NCI-H226 (cell line): ENCODE measurements at places on chromosomes 16 and 17.
A peak's percentile ranks its signal among the peaks of the same experiment; 100 is the strongest.

- DNase-seq: no peak
These were observed 1.1 kb downstream of the PARN start for GRCh38 chr16:14628806-14629611.

DNA sequence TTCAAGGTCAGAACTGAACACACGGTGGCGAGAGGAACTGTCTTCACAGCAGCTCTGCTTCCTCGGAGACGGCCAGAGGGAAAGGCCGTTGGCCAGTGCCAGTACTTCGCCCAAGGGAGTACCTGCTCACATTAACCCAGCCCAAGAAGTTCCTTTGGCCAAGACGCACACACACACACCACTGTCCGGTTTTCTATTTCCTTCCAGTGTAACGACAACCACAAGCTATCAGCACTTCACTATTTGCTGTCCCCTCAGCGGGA is 744 bp upstream of the GGNBP2 start:
- DNase-seq: peak; percentile 23

DNA sequence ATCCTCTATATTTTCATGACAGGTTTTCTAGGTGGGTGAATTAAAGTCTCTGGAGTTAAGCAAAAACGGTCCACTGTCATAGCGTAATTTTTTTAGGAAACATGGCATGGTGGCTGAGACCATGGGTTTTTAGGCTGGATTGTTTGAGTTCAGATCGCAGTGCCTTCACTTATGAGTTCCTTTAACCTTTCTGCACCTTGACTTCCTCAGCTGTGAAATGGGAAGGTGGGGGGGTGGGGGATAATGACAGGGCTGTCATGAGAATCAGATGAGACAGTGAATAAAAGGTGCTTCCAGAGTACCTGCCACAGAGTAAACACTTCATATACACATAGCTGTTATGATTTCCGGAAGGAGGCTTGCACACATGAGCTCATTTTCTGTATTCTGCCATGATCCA is 11.8 kb downstream of the PRCD start:
- DNase-seq: no peak

GRCh38 chr17:75922963-75923874 is 17.6 kb downstream of the FBF1 start:
- no peak for DNase-seq

DNA sequence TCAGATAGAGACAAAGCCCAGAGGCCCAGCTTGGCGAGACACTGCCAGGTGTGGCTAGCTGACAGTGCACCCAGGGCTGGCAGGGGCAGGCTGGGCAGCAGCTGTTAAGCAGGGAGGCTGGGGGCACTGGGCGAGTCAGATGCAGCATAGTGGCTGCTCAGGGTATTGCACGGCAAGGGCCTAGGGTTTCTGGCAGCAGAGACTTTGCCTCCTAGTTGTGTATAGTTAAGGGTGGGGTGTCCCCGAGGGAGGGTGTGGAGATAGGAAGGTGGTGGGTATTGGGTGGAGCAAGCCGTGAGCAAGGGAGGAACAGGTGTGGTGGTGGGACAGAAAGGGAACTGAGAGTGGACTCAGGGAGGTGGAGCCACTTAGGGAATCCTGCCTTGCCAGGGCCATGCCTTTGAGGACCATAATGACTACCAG is 66.0 kb downstream of the SMPD3 start:
- no peak for DNase-seq

- DNase-seq: no peak
These were observed 292.5 kb downstream of the SOX9 start for GRCh38 chr17:72413077-72414031.

DNA sequence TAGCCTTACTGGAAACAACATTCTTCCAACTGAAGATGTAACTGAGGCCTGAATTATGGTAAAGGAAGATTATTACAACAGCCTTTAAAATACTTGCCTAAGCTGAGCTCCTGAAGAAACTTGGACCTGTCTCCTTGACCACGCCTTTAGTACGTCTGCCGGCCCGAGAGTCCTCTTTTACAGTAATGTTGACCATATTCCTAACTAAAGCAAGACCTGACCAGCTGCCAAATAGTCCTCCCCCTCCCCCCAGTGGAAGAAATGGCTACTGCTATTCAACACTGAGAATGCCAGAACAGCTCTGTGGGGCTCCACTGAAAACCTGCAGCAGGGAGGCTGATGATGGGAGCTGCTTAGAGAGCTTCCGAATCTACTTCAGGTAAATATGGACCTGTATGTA is 12.6 kb upstream of the FOXJ1 start:
- no peak for DNase-seq

DNA sequence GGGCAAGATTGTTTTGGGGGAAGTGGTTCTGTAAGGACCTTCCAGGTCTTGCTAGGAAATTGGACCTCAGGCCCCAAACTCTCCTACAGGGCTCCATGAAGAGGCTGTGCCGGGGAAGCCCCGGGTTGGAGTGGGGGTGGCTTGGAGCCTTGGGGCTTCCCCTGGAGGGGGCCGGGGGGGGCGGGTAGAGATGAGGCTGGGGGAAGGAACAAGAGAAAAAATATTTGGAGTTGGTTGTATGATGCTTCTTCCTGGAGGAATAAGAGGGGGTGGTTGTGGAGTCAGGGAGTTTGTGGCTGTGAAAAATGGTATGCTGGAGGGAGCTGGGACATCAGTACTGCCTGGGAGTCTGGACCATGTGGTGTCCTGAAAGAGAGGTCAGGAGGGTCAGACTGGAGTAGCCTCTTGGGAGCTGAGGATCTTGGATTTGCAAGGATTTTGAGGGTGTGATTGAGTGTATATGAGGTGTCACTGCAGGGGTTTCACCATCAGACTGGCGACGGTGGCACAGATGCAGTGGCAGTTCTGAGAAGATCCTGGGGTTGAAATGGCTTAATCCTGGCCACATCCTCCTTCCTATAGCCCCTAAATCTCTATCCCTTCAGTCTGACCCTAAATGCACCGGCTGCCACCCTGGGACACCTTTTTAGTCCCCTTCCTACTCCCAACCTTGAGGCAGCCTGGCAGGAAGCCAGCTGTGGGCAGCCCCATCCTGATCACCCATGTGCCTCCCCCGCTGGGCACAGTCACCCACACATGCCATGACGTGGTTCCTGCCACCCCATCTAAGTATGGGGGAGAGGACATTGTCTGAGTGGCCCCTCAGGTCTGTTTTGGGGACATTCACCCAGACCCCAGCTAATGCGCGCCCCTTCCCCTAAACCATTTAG is 10.9 kb downstream of the RARA start:
- DNase-seq: no peak

GRCh38 chr16:88973007-88973410 is 4.0 kb downstream of the CBFA2T3 start:
- no peak for DNase-seq

DNA sequence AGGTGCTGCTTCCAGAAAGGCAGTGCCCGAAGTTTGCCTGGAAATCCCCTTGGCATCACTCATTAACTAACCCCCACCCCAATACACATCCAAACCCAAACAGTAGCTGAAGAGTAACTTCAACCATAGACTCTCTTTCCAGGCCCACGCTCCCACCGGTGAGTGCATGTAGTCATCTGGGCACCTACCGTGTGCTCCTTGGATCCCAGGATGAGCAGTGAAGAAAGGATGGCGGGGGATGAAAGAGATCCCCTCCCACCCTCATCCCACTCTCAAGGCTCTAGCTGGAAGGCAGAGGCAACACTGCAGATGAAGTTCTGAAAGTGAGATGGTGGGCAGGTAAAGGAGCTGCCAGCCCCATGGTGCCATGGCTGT is 305.0 kb downstream of the SOX9 start:
- no peak for DNase-seq

DNA sequence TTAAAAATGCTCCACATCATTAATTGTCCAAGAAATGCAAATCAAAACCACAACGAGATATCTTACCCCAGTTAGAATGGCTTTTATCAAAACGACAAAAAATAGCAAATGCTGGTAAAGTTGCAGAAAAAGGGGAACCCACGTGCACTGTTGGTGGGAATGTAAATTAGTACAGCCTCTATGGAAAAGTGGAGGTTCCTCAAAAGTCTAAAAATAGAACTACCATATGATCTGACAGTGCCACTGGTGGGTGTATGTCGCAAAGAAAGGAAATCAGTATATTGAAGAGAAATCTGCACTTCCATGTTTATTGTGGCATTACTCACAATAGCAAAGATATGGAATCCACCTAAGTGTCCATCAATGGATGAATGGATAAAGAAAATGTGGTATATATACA is 38.2 kb upstream of the ZFHX3 start:
- DNase-seq: no peak

- peak; percentile 63 for DNase-seq
These were observed 30.6 kb downstream of the RPTOR start for GRCh38 chr17:80575057-80575875.

GRCh38 chr17:2975469-2975958 is 87.9 kb downstream of the OR1D5 start:
- no peak for DNase-seq

GRCh38 chr17:74513987-74514631 is 17.2 kb downstream of the CD300LB start:
- DNase-seq: no peak

DNA sequence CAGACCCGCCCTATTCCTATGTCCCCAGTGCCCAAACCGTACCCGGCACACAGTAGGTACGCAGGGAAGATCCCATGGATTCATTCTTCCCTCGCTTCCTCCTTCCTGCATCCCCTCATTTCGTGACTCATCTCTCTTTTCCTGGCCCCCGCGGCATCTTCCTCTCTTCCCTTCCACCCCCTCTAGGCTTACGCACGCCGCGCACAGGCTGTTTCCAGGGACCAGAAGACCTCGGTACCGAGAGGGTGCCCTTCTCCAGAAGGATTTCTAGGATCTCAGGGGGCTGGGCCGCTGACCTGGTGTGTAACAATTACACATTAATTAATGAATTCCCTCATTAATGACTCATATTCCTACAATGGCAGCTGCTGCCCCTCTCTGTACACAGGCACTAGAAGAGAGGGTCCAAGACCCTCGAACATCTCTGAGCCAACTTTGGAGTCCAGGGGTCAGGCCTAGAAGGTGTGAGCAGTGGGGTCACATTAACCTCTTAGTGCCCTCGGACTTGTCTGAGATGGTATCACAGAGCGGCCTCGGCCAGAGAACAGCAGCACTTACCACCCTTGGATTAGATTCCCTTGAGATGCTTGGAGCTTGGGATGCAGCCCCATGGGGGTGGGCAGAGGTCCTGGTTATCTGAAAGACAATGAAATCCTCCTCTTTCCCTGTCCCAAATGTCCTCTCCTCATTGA is 16.8 kb upstream of the PLLP start:
- no peak for DNase-seq

GRCh38 chr17:50221266-50221863 is 19.9 kb upstream of the COL1A1 start:
- DNase-seq: peak; percentile 76

DNA sequence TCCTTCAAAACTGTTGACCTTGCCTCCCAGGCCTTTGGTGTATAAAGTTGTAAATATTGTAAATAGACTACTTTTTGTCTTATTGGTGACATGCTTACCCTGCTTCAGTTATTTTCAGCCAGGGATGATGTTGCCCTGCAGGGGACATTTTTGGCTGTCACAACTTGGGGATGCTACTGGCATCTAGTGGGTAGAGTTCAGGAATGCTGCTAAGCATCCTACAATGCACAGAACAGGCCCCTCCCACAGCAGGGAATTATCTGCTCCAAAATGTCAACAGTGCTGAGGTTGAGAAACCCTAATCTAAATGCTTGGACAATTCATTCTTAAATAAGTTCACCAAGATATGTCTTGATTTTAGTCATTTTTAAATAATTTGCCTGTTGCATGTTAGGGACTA is 459.8 kb downstream of the PMP22 start:
- no peak for DNase-seq

DNA sequence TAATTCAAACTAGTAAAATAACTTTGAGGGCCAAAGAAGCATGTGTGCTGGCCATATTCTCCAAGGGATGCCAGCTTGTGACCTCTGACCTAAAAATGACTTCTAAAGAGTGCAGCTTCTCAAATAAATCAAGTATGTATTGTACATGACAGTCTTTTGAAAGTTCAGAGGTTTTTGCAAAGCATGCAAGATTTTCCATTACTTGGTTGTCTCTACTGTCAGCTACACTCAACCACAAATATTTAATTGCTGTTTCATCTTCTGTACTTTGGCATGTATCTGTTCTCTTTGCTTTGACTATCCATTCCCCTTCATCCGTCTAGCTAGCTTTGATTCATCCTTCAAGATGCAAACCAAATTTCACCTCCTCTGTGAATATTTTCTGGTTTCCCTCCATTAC is 121.9 kb upstream of the HS3ST2 start:
- no peak for DNase-seq

DNA sequence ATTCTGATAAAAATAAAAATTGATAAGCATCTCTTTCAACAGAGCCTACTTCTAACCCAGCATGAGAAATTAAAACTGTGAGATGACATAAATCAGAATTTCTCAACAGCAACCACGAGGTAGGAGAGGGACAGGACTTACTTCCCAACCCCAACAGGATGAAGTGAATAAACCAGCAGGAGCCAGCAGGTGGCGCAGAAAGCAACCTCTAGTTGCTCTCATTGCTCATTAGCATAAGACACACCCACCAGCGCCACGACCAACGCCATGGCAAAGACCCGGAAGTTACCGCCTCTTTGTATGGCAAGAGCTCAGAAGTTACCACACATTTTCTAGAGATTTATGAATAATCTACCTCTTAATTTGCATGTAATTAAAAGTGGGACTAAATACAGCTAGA is 189.4 kb upstream of the CDH8 start:
- peak; percentile 4 for DNase-seq

DNA sequence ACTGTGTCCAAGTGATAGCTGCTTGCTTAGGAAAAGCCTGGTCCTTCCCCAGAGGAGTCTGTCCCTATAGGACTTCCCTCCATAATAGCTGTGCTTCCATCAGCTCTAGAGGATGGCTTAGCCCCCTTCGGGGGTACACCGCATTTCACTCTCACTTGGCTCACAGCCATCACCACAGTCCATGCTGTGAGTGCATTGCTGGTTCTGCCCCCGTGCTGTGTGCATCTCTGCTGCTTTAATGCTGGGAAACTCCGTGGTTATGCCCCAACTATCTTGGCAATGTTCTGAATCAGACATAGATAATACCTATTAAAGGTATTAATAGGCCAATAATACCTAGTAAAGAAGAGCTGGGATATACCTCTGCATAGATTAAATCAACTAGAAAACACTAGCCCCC is 58.3 kb downstream of the SIAH1 start:
- no peak for DNase-seq

GRCh38 chr16:66905633-66906539 is 12.8 kb downstream of the CDH16 start:
- peak; percentile 57 for DNase-seq

GRCh38 chr16:25060920-25061319 is 45.8 kb upstream of the ARHGAP17 start:
- no peak for DNase-seq
